Esophagus muscularis mucosa (tissue), 4 donors: ENCODE measurements at places on chromosomes 1 and 21. TPM values are rescaled to one million over a fixed set of nuclear protein-coding genes. Genes with fewer than 3 reads are reported as not detected.

- DNase-seq: no peak
Observed at GRCh38 chr1:40383095-40383487, 9.6 kb downstream of the SMAP2 start.

GRCh38 chr1:228287541-228288425 is 79.9 kb downstream of the OBSCN start:
- no peak for DNase-seq

The NBPF11 gene
- total RNA-seq: 7.1 TPM

DNA sequence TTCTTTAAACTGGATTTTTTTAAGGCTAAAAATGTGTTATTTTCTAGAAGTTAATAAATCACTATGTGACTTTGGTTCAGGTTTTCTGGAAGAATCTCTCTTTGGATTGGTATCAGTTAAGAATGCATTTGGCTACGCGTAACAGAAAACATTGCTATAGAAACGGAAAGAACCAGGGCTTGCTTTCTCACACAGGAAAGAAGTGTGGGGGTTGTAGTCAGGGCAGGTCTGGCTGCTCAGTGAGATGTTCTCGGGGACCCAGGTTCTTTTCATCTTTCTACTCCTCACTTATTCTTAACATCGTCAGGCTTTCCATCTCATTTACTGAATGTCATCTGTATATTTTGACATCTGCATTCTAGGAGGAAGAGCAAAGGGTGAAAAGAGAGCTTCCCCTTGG is 191.4 kb downstream of the ZBTB18 start:
- no peak for DNase-seq

DNA sequence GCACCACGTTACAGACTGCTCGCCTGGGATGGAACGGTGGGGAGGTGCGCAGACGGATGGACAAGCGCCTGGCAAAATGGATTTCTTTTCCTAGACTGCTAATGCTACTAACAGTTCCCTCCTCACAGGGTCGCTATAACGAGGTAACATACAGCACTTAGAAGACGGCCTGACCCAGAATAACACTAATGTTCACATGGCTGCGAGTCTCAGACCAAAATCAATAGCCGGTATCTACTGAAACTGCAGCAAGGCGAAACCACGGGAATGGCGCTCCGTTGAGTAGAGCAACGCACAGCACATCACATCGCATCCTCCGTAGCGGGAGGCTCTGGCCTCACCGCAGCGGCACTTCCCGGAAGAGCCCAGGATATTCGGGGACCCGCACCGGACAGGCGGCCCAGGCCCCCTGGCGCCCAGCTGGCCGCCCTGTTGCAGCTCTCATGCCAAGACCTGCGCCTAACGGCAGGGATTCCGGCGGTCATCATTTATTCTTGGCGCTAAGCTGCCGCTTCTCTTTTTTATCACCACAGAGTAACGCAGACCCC is 46.6 kb downstream of the VPS26C start:
- no peak for DNase-seq

The ASPM gene
- total RNA-seq: 0.75 TPM

- DNase-seq: no peak
Observed at GRCh38 chr1:95396557-95396956, 162.5 kb downstream of the RWDD3 start.

GRCh38 chr1:38735651-38736161 is 123.9 kb downstream of the RRAGC start:
- DNase-seq: no peak

- no peak for DNase-seq
Observed at GRCh38 chr21:42051788-42052187, 19.3 kb upstream of the UMODL1 start.

The HAO2 gene
- not detected for total RNA-seq

DNA sequence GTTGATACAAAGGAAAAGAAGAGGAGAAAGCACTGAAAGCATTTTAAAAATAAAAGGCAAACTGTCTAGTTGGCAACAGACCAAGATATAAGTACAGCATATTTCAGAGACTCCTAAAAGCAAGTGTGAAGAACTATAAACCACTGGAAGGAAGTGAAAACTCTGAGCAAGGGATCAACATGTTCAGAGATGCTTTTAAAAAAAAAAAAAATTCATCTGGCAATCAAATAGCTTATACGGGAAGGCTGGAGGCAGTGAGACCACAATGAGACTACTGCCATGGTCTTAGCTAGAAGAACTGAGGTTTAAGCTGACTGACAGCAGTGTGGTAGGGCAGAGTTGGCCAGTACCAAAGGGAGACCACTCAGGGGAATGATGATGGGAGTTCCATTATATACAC is 124.3 kb downstream of the VAV3 start:
- DNase-seq: no peak

The B3GALT2 gene
- 0.50 TPM for total RNA-seq

The STIL gene
- total RNA-seq: 2.5 TPM

The PLPP3 gene
- 160 TPM for total RNA-seq

GRCh38 chr1:15620902-15621682 is 3.8 kb downstream of the DDI2 start:
- no peak for DNase-seq

GRCh38 chr1:30384286-30385245 is 338.8 kb downstream of the MATN1 start:
- DNase-seq: no peak

- peak; percentile 91 for DNase-seq
Observed at GRCh38 chr1:230823426-230823825, 44.9 kb downstream of the C1orf198 start.

DNA sequence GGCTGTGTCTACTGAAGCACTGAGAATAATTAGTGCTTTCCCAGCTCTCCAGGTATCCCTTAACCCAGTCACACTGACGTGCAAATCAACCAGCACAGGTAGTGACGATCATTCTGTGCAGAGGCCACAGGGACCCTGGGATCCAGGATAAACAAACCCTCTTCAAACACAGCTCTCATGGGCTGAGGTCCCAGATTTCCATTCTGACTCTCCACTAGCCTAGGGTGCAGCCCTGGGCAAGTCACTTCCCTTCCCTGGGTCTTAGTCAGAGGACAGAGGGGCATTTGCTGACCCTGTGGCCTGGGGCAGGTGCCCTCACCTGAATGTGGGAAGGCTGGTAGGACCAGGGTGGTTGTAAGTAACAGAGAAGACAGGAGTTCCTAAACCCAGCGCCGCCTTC is 724.7 kb downstream of the MATN1 start:
- DNase-seq: peak; percentile 78

DNA sequence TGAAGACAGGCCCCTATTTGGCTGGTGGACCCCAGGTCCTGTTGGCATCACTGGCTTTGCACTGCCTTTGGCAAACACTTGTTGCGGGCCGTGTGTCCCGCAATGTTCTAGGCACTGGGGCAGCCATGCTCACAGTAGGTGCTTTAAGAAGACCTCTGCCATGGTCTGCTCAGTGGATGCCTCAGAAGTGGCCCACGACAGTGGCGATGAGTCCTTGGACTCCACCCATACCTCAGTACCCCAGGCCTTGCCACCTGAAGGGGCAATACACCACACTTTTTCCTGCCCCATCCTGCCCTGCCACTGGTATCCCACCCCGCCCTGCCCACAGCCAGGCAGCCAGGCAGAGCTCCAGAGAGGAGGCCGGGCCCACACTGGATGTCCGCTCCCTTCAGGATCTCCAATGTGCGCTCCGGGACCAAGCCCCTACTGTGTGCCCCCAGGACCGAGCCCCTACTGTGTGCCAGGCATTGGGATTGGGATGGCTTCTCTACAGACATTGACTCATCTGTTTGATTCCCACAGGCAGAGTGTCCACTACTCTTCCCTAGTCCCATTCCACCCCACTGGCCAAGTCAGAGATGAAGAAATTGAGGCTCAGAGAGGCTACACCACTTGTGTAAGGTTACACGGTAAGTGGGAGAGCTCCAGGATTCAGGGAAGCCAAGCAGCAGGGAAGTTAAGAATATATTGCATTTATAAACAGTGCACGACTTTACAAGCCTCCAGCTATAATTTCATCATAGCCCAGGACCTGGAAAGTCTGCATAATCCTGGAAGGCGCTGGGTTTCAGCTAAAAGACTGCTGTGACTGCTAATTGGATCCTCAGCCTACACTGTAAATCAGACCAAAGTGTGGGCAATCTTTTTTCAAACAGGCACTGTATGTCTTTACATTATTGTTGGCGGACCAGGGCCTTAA is 101.6 kb downstream of the DMRTB1 start:
- DNase-seq: no peak

DNA sequence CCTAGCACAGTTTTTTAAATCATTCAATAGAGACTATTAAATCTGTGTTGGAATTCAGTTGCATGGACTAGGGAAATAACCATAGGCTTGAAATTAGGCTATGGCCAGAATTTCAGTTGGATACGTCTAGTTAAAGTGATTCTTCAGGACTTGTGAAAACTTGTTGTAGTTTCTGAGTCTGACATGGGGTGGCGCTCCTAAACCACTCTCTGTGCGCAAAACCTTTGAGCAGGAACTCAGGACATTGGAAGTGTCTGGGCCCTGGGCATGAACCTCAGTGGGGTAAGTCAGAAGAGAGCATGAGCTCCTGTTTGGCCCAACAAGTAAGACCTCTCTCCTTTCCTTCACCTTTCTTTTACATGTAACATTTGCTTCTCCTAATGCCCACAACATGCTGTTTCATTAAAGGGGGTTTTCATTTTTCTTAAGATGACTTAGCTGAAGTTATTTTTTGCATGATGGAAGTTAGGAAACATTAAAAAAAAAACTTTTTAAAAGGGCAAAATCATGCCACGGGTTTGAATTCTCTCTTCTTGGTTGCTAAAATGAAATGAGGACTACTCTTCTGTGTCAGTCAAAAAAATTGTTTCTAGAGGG is 17.1 kb upstream of the CCDC190 start:
- DNase-seq: no peak

DNA sequence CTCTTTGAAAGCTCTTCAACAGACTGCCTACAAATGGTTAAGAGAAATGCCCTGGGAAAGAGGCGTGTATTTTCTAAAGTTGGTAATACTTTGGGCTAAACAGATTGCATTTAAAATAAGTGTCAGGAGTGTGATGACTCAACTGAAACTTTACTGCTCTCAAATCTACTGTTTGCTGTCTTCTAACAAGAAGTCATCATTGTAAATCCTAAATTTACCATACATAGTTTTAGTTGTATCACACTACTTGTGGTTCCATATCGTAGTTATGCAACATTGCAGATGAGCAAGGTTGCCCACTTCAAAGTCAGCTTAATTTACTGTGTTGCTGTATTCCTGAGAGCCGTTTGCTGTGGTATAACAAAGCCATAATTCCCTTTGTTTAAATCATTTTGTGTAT is 59.6 kb downstream of the RGS21 start:
- DNase-seq: no peak

GRCh38 chr1:230570724-230571360 is 71.4 kb upstream of the COG2 start:
- DNase-seq: no peak

The GUCA2A gene
- not detected for total RNA-seq

The C4BPA gene
- total RNA-seq: not detected

- DNase-seq: no peak
Observed at GRCh38 chr1:98371764-98372163, 289.8 kb upstream of the SNX7 start.

GRCh38 chr1:107514841-107515240 is 374.0 kb downstream of the NTNG1 start:
- DNase-seq: no peak

GRCh38 chr1:5223206-5223605 is 568.8 kb downstream of the AJAP1 start:
- DNase-seq: no peak

DNA sequence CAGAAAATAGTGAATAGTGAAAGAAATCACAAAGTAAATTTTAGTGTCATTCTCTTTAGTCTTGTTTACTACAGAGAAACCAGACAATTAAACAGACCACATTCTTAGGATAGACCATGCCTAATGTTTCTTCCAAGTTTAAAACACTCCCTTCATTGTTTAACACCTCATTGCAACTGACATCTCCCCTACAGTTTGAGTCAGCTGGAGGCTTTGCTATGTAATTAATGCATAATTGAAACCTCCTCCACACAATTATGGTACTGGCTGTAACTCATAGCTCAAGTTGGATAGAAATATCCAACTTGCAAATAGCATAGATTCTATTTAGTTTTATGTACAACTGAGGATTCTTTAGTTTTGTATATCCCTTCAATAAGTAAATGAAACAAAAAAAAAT is 35.2 kb upstream of the B3GALT2 start:
- no peak for DNase-seq

- DNase-seq: no peak
Observed at GRCh38 chr1:109478806-109479205, 4.9 kb upstream of the ATXN7L2 start.

- DNase-seq: no peak
Observed at GRCh38 chr1:155694167-155694566, 5.3 kb downstream of the DAP3 start.

DNA sequence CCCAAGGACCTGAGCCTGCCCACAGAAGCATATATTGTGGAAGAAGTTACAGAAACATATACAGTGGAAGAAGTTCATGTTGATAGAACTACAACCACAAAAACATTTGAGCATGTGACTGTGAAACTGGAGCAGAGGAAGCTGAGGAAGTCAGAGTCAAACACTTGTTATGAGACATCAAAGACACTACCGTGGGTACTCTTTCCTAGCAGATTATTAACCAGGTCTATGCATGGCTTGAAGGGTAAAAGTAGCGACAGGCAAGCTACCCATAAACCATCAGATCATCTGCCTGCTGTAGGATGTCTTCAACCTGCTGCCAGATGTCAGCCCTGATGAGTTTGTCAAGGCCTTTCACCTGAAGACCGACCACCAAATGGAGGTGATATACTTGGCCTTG is 35.8 kb downstream of the IVNS1ABP start:
- no peak for DNase-seq

GRCh38 chr21:33966324-33966949 is 50.8 kb upstream of the ATP5PO start:
- no peak for DNase-seq

The ANGPTL3 gene
- total RNA-seq: not detected

GRCh38 chr1:67823615-67824014 is 9.7 kb downstream of the GNG12 start:
- no peak for DNase-seq

The ANGPTL7 gene
- 16.9 TPM for total RNA-seq

- DNase-seq: no peak
Observed at GRCh38 chr1:113663165-113663951, 95.9 kb downstream of the PHTF1 start.

- DNase-seq: no peak
Observed at GRCh38 chr1:246591504-246591903, 25.2 kb downstream of the CNST start.

The OPTC gene
- total RNA-seq: not detected

The NSL1 gene
- total RNA-seq: 20.0 TPM

The AZIN2 gene
- total RNA-seq: 4.5 TPM

- DNase-seq: no peak
Observed at GRCh38 chr1:30760596-30761324, 3.2 kb upstream of the LAPTM5 start.
